Ecto neural progenitor cell (in vitro differentiated cells): ENCODE measurements at places on chromosomes 7 and 10.

- no peak for DNase-seq
These were observed 107.8 kb upstream of the PLXNA4 start for GRCh38 chr7:132683896-132684690.

DNA sequence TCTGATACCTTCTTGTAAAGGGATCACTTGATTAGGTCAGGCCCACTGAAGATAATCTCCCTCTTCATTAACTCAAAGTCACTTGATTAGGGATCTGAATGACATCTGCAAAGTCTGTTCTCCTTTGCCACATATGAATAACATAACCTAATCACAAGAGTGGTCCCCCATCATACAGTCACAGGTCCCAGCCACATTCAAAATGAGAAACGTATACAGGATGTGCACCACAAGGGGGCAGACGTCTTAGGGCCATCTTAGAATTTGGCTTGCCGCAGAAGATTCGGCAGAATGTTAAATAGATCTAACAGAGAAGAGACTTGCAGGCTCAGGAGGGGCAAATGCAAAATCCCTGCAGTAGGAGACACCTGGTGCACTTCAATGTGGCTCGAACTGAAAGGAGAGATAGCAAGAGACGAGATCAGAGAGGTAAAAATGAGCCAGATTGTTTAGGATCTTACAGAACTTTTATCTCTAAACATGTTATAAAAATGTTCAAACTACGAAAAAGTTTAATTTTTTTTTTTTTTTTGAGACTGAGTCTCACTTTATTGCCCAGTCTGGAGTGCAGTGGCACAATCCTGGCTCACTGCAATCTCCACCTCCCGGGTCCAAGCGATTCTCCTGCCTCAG is 10.4 kb upstream of the SMC3 start:
- peak; percentile 54 for DNase-seq

GRCh38 chr7:31358467-31358866 is 17.9 kb upstream of the NEUROD6 start:
- DNase-seq, result no peak

DNA sequence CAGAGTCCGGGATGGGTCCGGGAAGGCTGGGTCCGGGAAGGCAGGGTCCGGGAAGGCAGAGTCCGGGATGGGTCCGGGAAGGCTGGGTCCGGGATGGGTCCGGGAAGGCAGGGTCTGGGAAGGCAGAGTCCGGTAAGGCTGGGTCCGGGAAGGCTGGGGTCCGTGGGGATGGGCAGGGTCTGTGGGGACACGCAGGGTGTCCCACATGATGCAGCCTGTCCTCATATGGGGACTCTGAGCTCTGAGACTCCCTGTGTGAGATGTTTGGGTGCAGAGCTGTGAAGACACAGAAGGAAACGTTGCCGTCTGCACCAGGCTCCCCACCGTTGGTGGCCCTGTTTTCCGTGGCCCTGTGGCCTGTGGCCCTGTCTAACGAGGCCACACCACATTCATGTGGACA is 45.7 kb upstream of the ADGRA1 start:
- no peak for DNase-seq

GRCh38 chr7:1062296-1063294 is 18.2 kb downstream of the GPR146 start:
- DNase-seq, result no peak

DNA sequence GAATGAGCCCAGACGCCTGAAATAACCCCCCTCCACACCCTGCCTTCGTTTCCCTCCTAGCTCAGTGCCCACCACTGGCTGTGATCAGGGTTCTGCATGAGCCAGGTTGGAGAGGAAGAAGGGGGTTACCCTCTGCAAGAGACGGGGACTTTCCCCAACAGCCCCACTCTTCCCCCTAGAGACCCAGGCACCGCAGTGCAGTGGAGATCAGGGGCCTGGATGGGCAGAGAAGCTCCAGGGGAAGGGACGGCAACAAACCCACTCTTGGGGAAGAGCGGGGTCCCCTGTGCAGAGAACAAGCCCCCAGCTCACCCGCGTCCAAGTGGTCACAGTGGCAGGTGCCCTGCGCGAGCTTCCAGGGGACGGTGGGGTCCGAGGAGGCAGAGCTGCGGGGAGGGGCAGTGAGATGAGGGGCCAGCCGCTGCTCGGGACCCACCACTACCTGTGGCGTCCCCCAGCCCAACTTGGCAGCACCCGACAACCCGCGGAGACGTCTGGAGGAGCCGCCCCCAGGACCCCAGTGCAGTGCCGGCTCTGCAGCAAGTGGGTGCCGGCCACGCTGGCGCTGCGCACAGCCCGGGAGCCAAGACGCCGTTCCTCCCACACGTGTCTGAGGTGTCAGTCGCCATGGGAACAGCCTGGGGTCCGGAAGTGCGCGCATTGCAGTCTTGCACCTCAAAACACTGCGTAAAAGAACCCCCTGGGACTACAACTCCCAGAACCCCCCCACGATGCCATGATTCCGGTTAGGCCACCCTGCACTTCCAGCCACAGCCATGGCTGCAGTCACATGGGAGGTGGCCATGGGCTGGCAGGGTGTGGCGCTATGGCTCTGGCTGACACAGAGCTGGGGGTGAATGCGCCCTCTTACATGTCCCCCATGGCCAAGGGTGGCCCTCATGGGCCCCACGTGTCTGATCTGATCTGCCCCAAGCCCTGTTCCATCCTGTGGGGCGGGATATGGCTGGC is 45.8 kb upstream of the WIPI2 start:
- DNase-seq, result no peak

GRCh38 chr7:128840326-128841170 is 10.3 kb downstream of the FLNC start:
- no peak for DNase-seq

- DNase-seq, result no peak
These were observed 227.2 kb downstream of the ELFN1 start for GRCh38 chr7:1897076-1897860.

- no peak for DNase-seq
These were observed 58.4 kb downstream of the MAPK8 start for GRCh38 chr10:48364659-48365405.

- DNase-seq, result peak; percentile 44
These were observed 546 bp upstream of the HOXA3 start for GRCh38 chr7:27152816-27153442.

DNA sequence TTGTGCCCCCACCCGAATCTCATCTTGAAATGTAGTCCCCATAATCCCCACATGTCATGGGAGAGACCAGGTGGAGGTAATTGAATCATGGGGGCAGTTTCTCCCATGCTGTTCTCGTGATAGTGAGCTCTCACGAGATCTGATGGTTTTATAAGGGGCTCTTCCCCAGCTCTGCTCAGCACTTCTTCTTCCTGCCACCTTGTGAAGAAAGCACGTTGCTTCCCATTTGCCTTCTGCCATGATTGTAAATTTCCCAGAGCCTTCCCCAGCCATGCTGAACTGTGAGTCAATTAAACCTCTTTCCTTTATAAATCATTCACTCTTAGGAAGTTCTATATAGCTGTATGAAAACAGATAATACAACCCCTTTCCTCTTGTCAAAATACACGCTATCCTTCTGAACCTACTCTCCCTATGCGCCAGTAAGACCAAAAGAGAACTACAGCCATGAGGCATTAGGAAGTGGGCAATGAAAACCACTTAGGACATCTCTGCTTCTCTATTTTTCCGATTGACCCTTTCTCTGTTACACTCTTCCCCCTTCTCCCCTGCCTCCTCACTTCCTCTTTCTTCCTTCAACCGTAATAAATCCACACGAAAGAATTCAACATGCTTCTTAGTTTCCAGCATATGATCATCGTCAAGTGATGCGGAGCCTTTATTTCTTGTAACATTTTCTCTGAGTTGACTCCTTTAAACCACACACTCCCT is 101.2 kb upstream of the WDR11 start:
- DNase-seq, result no peak

DNA sequence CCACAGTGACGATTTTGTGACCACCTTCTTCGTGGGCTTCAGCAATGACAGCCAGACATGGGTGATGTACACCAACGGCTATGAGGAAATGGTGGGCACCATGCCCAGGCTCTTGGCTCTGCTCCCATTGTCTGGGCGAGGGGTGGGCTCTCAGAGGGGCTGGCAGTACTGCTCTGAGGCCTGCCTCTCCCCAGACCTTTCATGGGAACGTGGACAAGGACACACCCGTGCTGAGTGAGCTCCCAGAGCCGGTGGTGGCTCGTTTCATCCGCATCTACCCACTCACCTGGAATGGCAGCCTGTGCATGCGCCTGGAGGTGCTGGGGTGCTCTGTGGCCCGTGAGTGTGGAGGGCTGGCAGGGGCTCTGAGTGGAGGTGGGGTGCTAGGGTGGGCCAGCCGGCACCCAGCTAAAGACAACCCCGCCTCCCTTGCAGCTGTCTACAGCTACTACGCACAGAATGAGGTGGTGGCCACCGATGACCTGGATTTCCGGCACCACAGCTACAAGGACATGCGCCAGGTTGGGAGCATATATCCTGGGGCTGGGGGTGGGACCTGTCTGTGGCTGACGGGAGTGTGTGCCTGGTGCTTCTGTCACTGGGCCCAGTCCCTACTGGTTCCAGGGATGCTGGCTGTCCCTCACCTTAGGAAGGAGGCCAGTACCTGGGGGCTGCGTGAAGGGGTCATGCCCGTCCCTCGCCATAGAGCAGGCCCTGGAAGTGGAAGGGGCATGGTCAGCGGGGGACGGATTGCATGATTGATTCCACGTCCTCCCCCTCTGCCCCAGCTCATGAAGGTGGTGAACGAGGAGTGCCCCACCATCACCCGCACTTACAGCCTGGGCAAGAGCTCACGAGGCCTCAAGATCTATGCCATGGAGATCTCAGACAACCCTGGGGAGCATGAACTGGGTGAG is 6.8 kb downstream of the AEBP1 start:
- no peak for DNase-seq

DNA sequence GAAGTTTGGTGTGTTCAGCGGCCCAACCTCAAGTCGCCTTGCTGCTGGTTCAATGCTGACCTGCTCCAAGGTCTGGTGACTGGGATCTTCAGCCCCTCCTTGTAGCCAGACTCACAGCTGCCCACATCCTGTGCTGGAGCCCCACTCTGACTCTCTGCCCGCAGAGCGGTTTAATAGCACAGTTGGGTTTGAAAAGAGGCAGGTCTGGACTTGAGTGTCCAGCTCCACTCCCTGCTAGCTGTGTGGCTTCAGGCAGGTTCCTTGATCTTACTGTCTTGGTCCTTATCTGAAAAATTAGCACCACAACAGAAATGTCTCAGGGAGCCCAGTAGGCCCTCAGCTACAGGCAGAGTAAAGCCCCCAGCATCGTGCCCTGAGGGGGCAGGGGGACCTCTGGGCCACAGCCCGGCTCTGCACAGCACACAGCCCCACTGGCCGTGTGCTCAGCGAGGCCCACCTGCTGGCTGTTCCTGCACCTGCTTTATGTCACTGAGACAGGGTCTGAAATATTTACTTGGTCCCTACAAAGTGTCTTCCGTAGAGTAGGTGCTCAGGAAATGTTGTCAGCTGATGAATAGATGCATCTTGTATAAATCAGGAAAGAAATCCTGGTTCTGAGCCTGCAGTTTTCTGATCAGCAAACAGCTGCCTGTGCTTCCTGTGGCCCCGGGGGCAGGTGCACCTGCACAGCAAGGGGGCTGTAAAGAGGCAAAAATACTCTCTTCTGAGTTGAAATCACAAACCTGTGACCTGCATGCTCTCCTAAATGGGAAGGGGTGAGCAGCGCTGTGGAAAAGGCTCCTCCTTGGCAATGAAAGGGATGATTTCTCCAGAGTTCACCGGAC is 155.5 kb downstream of the SVIL start:
- DNase-seq, result no peak

GRCh38 chr7:139105484-139105883 is 4.0 kb downstream of the ZC3HAV1 start:
- no peak for DNase-seq

GRCh38 chr7:55349121-55349520 is 16.0 kb upstream of the LANCL2 start:
- no peak for DNase-seq

DNA sequence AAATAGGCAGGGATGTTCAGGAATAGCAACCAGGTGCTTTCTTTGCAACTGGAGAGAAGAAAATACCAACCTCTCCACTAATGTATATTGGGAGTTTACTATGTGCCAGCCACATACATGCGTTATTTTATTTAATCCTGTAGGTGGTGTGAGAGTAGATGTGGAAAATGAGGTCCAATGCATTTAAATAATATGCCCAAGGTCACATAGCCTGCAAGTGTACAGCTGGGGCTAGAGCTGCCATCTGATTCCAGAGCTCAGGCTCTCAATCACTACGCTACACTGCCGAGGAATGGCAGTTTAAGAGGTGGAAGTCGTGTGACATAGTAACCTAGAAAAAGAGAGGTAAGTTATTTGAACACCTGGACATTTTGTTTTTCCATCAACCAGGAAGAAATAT is 277.0 kb downstream of the EXOC4 start:
- no peak for DNase-seq

DNA sequence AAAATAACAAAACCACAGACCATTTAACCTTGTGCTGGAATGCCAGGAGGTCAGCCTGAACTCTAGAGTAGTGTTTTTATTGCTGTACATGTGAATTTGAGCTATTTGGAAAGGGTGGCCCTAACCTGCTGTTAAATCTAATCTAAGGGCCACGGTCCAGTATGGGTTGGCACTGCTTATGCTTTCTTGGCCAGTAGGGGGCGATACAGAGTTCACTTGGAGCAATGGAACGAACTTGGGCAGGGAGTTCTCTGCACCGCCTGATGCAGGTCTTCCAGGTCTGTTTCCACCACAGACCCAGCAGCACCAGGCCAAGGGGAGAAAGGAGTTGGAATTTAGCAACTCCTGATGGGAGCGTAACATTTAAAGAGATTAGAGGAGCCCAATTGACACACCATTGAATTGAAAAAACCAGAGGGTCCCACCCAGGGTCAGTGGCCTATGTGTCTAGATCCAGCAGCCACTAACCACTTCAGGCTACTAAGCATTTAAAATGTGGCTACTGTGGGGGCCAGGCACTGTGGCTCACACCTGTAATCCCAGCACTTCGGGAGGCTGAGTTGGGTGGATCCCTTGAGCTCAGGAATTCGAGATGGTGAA is 75.7 kb upstream of the EFCAB10 start:
- peak; percentile 74 for DNase-seq

DNA sequence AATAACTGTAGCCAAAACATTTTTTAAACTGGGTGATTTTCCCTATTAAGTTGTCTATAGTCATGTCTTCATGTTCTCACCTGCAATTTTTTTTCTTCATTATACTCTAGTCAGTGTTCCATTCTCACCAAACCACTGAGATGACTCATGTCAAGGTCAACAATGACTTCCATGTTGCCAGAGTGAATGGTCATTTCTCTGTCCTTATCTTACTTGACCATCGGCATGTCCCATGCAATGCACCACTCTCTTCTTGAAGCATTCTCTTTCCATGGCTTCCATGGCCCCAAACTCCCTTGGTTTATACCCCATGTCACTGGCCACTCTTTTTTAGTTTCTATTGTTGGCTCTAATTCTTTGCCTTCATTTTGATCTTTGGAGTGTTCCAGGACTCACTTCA is 173.9 kb downstream of the PPP1R17 start:
- DNase-seq, result no peak
